Activated CD8-positive, alpha-beta T cell treated with anti-CD3 and anti-CD28 coated beads for 36 hours (primary cell): ENCODE measurements at places on chromosomes 2 and 18. TPM values are rescaled to one million over a fixed set of nuclear protein-coding genes. Genes with fewer than 3 reads are reported as not detected.

GRCh38 chr18:35239314-35239713, 1.5 kb upstream of the ZNF397 start:
- peaks cover 21% of the 10 kb centered on the region for H3K36me3 ChIP-seq
- no peaks in the 10 kb centered on the region for H3K27me3 ChIP-seq
- H3K4me1 ChIP-seq = peaks cover 24% of the 10 kb centered on the region
- no peak overlapping the region for H3K27ac ChIP-seq

The SLC5A6 gene
- 37.7 TPM for total RNA-seq

The TTN gene
- total RNA-seq = 2.8 TPM

DNA sequence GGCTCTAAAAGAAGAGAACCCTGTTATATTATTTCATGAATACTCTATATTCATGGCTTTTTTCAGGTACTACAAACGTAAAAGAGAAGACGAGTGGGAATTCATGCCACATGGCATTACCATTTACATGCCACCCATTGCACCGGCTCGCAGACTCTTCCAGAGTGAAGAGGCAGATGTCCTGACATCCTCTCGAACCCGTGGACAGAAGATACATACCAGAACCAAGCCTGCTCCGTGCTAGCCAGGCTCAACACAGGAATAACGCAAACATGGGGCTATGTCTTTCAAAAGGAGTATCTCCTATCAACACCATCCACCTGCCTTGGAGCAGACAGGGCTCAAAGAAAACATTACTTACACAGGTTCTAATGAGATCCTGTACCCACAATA, 168.8 kb downstream of the THADA start:
- no peak for DNase-seq
- no peaks in the 10 kb centered on the region for H3K27me3 ChIP-seq
- no peak overlapping the region for H3K4me3 ChIP-seq
- H3K27ac ChIP-seq = peak overlapping the region; percentile 53
- peaks cover 45% of the 10 kb centered on the region for H3K4me1 ChIP-seq
- peaks cover 33% of the 10 kb centered on the region for H3K36me3 ChIP-seq

DNA sequence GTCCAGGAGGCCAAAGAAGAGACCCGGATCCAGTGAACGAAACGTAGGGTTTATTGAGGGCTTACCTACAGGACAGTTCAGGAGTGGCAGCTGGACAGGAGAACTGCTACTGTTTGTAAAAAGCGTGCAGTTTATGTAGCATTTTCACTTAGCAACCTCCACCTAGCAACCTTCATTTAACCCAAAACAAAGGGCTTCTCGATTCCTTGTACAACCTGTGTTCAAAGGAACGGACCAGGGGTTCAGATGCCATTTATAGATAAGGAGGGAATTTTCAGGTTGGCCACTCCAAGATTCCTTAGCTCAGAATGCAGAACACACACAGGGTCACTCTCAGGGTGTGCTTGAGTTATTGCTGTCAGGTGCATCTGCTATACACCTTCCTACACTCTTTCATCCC, 65.1 kb upstream of the YWHAQ start:
- H3K36me3 ChIP-seq = no peaks in the 10 kb centered on the region
- H3K27me3 ChIP-seq = peaks cover 2% of the 10 kb centered on the region
- DNase-seq = no peak
- no peak overlapping the region for H3K4me3 ChIP-seq

The STARD6 gene
- not detected for total RNA-seq

DNA sequence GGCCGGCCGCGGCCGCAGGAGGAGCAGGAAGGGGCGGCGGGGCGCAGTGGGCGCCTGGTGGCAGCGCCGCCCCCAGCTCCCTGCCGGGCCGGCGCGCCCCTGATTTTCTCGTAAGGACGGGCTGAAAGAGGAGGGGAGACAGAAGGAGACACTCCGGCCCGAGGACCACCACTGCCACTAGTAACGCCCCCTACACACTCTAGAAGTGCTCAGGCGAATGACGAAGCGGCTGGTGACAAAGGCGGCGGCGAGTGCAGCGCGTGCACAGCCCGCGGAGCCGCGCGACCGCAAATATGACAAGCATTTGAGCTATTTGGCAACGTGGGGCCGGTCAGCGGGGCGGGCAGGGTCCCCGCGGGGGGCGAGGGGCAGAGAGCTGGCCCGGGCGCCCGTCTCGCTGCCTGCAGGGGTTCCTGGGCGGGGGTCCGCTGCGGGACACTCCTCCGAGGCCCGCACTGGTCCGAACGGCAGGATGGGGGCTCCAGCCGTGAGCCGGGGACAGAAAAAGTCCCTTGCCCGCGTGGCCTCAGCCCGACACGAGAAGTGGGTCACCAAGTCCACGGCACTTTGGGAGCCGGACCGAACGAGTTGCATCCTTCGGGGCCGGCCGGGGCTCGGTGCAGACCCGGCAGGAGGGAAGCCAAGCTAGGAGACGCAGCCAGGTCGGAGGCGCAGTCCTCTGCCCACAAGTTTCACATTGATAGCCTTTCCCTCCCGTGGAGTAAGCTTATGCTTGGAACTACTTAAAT, 524 bp upstream of the SERTAD2 start:
- H3K4me3 ChIP-seq = peak overlapping the region; percentile 75
- peak overlapping the region; percentile 87 for H3K27ac ChIP-seq
- DNase-seq = peak; percentile 86
- peaks cover 8% of the 10 kb centered on the region for H3K36me3 ChIP-seq

- H3K4me3 ChIP-seq = no peak overlapping the region
- DNase-seq = no peak
- H3K27ac ChIP-seq = peak overlapping the region; percentile 62
- H3K4me1 ChIP-seq = peaks cover 30% of the 10 kb centered on the region
- no peaks in the 10 kb centered on the region for H3K27me3 ChIP-seq
Measured at GRCh38 chr2:144277622-144278354, 242.1 kb downstream of the ZEB2 start.

The CAPN14 gene
- total RNA-seq = 0.59 TPM

The CD28 gene
- total RNA-seq = 97.3 TPM

DNA sequence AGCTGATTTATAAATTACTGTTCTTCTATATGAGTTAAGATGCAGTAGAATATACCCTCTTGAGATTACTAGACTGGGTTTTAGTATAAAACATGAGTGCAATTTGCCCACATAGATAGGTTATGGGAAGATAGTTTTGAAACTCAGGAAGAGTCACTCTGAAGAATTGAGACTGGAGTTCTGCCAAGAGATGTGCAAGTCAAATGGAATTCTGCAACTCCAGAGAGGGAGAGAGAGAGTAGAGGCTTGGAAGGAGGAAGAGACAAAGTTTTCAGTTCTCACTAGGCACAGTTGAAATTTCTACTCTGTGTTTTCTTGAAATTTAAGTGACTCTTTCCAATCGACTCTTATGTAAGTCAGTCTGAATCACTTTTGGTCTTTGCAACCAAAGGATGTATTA, 878.8 kb downstream of the TSN start:
- H3K27ac ChIP-seq = no peak overlapping the region
- H3K4me3 ChIP-seq = no peak overlapping the region
- H3K36me3 ChIP-seq = no peaks in the 10 kb centered on the region
- H3K4me1 ChIP-seq = no peaks in the 10 kb centered on the region
- H3K27me3 ChIP-seq = no peaks in the 10 kb centered on the region

GRCh38 chr2:236120141-236120601, 48.0 kb downstream of the GBX2 start:
- no peak for DNase-seq
- no peak overlapping the region for H3K4me3 ChIP-seq
- peaks cover 6% of the 10 kb centered on the region for H3K27me3 ChIP-seq
- no peaks in the 10 kb centered on the region for H3K4me1 ChIP-seq

The REG1B gene
- not detected for total RNA-seq

- DNase-seq = no peak
- H3K27ac ChIP-seq = no peak overlapping the region
- H3K4me1 ChIP-seq = no peaks in the 10 kb centered on the region
- no peak overlapping the region for H3K4me3 ChIP-seq
Measured at GRCh38 chr2:159298967-159299366, 12.5 kb upstream of the WDSUB1 start.

The TTLL4 gene
- total RNA-seq = 32.2 TPM

GRCh38 chr18:27666016-27666415, 480.9 kb upstream of the CHST9 start:
- no peak overlapping the region for H3K4me3 ChIP-seq
- H3K36me3 ChIP-seq = no peaks in the 10 kb centered on the region
- DNase-seq = no peak
- no peaks in the 10 kb centered on the region for H3K27me3 ChIP-seq
- no peaks in the 10 kb centered on the region for H3K4me1 ChIP-seq

- H3K4me3 ChIP-seq = no peak overlapping the region
- H3K27me3 ChIP-seq = peaks cover 23% of the 10 kb centered on the region
- DNase-seq = no peak
- no peak overlapping the region for H3K27ac ChIP-seq
Measured at GRCh38 chr2:231032575-231033140, 4.7 kb upstream of the C2orf72 start.

- H3K27me3 ChIP-seq = no peaks in the 10 kb centered on the region
- peak; percentile 78 for DNase-seq
- peak overlapping the region; percentile 75 for H3K4me3 ChIP-seq
- H3K27ac ChIP-seq = peak overlapping the region; percentile 99
Measured at GRCh38 chr18:51153659-51154371, 43.7 kb downstream of the MEX3C start.

DNA sequence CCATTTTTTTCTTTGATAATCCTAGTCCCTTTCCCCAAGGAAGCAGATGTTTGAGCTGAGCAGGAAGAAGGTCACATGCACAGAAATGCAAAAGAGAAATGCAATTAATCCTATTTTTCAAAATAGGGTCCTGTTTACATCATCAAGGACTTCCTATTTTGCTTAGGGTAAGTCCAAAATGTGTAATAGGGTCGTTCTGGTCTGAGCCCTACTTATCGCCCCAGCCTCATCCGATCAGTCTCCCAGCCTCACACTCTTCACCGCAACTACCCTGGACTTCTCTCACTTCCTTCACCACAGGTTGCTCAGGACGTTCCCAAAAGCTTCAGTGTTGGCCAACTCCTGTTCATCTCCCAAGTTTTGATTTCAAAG, 32.8 kb downstream of the FOSL2 start:
- no peak for DNase-seq
- H3K27ac ChIP-seq = peak overlapping the region; percentile 94
- peaks cover 2% of the 10 kb centered on the region for H3K36me3 ChIP-seq
- no peaks in the 10 kb centered on the region for H3K27me3 ChIP-seq

- no peak overlapping the region for H3K27ac ChIP-seq
- no peaks in the 10 kb centered on the region for H3K4me1 ChIP-seq
- no peaks in the 10 kb centered on the region for H3K36me3 ChIP-seq
- peaks cover 18% of the 10 kb centered on the region for H3K27me3 ChIP-seq
Measured at GRCh38 chr2:142997231-142997630, 119.8 kb downstream of the KYNU start.

The SERPINB11 gene
- total RNA-seq = not detected

The AOX1 gene
- total RNA-seq = 0.54 TPM

The ESCO1 gene
- 23.1 TPM for total RNA-seq

- no peak overlapping the region for H3K27ac ChIP-seq
- H3K27me3 ChIP-seq = no peaks in the 10 kb centered on the region
- H3K4me3 ChIP-seq = no peak overlapping the region
- DNase-seq = no peak
- no peaks in the 10 kb centered on the region for H3K4me1 ChIP-seq
- peaks cover 5% of the 10 kb centered on the region for H3K36me3 ChIP-seq
Measured at GRCh38 chr2:238350150-238350897, 30.0 kb downstream of the TRAF3IP1 start.

- no peak overlapping the region for H3K4me3 ChIP-seq
- H3K27me3 ChIP-seq = no peaks in the 10 kb centered on the region
Measured at GRCh38 chr2:127498386-127498785, 27.9 kb downstream of the IWS1 start.

The ABCB11 gene
- not detected for total RNA-seq

The REEP1 gene
- 0.23 TPM for total RNA-seq
